SK-N-SH treated with all-trans-retinoic acid at 6 μM for 48 hours (cell line): ENCODE measurements at places on chromosomes 1 and 21.
A peak's percentile ranks its signal among the peaks of the same experiment; 100 is the strongest.

- no peak for ATAC-seq
Measured at GRCh38 chr1:71565262-71565661, 484.4 kb upstream of the ZRANB2 start.

DNA sequence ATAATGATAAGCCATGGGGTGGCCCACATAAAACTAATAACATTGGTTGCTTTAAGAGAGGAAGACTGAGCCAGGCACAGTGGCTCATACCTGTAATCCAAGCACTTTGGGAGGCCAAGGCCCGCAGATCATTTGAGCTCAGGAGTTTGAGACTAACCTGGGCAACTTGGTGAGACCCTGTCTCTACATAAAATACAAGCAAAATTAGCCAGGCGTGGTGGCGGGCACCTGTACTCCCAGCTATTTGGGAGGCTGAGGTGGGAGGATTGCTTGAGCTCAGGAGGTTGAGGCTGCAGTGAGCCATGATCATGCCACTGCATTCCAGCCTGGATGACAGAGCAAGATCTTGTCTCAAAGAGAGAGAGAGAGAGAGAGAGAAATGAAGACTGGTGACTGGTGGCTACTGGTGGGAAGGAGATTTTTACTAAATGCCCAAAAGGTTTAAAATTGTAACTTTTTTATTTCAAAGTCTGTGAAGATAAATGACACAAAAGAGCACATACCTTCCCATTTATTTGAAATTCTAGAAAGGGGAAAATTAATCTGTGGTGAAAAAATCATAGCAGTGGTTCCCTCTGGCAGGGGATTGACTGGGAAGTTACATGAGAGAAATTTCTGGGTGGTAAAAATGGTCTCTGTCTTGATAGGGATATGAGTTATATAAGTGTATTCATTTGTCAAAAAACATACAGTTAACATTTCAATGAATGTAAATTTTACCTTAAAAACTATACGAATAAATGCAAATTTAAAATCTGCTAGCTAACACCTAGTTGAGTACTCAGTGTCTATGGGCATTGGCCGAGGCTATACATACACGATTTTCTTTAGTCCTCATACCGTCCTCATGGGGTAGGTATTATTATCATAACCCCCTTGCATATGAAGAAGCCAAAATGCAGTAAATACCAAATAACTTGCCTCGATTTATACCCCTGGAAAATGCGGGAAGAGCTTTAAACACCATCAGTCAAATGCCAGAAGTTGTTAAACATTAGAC lies 2.2 kb upstream of the NBPF1 start:
- ATAC-seq: no peak

- no peak for ATAC-seq
Measured at GRCh38 chr1:163537809-163538208, 216.1 kb downstream of the NUF2 start.

GRCh38 chr1:18948048-18948912 lies 8.2 kb downstream of the IFFO2 start:
- ATAC-seq: peak; percentile 61

GRCh38 chr1:75472971-75473603 lies 137.8 kb downstream of the SLC44A5 start:
- ATAC-seq: peak; percentile 76

- ATAC-seq: no peak
Measured at GRCh38 chr1:39896909-39897685, 4.6 kb downstream of the MYCL start.

DNA sequence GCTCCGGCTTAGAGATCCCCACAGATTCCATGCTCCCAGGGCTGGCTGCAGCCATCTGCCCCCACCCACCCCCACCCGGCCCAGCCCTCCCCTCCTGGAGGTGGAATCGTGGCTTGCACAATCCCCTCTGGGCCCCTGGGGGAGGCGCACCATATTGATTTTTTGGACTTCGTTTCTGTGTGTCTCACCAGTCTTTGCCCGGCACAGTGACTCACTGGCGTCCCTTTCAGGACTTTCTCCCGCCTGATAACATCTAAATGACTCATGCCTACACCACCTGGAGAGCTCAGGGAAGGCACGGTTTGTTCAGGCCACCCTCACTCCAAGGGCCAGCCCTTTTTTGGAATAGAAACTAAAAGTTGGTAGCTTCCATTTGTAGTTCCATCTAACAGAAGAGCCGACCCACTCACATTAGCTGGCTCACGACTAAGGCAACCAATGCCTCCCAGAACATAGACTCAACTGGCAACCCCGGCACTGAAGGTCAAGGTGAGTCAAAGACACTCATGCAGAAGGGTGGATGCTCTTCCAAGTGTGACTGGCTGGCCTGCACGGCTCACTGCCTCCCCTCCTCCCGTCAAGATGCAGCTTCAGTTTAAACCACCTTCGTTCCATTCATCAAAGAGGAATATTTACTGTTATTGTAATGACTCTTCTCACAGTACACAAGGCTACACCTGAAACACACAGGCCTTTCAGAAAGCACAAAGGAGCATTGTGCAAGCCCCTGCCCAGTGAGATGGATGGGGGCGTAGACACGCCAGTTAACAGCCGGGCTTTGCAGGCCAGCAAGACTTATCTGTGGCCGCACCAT lies 18.1 kb upstream of the ETS2 start:
- peak; percentile 92 for ATAC-seq

DNA sequence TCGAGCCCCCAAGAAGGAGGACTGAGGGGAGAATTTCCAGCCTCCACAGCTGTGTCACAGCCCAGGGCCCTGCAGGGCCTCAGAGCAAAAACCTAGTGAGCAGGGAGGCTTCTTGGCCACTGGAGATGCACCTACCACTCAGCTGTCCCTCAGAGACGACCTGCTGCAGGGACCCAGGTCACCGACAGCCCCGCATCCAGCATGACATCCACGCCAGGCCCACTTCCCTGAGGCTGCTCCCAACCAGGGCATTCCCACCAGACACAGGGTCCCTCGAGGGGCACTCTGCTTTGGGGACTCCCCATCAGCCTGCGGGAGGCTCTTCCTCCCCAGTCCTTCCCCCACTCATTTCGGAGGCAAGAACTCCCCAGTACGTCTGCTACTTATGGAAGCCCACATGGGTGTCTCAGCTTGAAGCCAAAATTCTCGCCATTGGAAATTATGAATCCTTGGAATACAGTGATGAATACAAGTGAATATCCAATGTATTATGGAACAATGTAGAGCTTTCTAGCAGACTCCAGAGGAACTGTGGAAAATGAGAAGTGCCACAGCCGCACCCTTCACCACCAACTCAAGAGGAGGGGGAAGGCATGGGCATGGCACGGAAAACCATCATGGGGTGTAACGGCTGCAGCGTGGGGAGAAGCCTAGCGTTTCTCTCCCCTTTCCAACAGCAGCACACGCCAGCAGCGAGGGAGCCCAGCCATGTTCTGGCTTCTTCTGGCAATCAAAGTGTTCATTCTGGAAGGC lies 6.9 kb downstream of the TFF3 start:
- no peak for ATAC-seq

DNA sequence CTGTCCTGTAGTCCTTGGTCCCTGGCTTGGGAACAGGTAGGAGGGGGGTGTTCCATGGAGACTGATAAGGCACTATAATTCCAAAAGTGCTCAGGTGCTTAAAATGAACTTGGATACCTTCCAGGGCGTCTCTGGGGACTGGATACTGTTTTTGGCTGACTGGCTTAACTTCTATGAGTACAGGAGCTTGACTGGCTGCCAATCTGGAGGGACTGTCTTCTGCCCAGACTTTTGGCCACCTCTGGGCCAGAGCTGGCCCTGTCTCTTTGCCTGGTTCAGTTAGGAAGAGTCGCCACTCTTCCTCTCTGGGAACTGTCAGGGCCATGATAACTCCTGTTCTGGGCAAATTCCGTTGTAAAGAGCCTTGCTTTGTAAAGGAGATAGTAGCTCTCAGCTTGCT lies 407.0 kb downstream of the TGFB2 start:
- ATAC-seq: no peak

- no peak for ATAC-seq
Measured at GRCh38 chr1:147129116-147129873, 43.0 kb downstream of the PRKAB2 start.

GRCh38 chr21:39633770-39634181 lies 21.0 kb downstream of the B3GALT5 start:
- ATAC-seq: peak; percentile 93

DNA sequence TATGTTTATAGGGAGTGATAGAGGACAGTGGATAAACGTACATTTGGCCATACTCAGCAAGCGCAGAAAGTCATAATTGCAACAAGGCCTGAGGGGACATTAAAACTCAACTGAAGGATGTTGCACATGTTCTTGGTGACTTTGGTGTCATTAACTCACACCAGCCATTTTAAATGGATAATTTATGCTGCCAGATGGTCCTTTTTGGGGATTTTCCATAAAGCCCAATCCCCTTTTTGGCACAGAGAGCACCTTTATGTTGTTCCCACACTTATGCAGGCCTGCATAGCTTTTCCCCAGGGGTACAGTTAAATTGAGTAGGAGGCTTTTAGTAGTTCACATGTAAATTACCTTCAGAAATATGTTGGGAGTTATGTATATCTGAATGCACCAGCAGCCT lies 279.6 kb downstream of the NFIA start:
- no peak for ATAC-seq

GRCh38 chr1:170803711-170804110 lies 131.6 kb upstream of the MROH9 start:
- no peak for ATAC-seq

- ATAC-seq: no peak
Measured at GRCh38 chr21:45994086-45994661, 12.6 kb downstream of the COL6A1 start.

DNA sequence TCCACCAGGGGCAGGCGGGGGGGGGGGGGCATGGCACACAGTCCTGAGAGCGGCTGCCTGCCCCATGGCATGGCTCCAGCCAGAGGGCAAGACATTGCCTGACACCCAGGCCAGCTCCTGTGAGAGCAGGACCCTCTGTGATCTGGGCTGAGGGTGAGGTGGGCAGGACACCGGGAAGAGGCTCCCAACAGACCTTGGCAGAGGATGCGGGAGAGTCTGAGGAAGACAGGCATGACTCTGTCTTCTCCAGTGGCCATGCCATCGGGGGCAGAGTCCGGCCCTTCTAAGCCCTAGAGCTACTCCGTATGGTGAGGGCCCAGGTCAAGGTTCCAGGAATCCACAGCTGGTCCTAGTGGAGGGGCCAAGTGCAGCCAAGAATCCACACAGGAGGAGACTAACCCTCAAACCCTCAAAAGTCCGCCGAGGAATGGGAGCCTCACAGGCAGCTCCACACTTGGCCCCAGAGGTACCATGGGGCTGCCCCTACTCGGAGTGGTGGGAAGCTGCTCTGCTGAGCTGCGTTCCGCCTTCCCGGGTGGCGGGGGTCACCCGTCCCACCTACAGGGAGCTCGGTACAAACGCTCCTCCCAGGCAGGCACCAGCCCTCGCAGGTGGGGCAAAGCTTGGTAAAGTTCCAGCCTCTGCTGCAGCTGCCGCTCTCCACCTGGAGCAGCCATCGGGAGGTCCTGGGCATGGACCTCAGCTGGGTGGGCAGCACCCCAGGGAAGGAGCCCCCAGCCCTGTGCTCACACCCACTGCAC lies 6.5 kb downstream of the ACTRT2 start:
- ATAC-seq: no peak

DNA sequence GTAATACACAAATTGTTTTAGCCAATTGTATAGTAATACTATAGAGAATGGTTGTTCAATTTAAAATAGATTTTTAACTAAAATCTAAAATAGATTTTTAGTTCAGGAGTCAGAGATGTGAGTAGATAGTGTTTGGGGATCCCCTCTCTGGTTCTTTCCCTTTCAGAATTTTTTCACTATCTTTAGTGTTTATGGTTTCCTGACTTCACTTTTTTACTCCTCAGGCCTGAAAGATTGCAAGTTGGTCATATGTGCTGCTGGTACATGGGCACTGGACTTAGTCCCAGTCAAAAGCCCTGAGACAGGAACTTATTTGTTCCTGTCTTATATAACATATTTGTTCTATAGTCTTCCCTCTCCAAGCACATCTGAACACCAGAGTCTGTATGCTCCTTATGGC lies 96.8 kb upstream of the ATP1B1 start:
- no peak for ATAC-seq

DNA sequence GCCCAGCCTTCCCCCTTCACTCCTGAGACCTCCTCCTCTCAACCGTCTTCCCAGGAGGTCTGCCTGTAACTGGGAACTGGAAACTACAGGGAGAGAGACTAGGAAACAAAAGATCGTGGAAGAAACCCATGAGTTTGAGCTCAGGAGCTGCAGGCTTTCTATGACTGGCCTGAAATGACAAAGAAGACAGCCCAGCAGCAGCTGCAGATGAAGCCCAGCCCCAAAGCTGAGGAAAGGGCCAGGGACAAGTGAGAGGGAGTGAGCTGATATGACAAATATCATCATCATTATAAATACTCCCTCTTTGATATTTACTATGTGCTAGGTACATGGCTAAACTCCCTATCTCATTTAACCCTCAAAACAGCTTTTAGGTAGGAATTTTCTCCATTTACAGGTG lies 142.6 kb upstream of the CTTNBP2NL start:
- no peak for ATAC-seq

- ATAC-seq: no peak
Measured at GRCh38 chr1:30834253-30834652, 74.3 kb downstream of the SDC3 start.
